Right cardiac atrium (tissue), 5 donors: ENCODE measurements at places on chromosomes 1 and 21. TPM values are rescaled to one million over a fixed set of nuclear protein-coding genes. Genes with fewer than 3 reads are reported as not detected.

DNA sequence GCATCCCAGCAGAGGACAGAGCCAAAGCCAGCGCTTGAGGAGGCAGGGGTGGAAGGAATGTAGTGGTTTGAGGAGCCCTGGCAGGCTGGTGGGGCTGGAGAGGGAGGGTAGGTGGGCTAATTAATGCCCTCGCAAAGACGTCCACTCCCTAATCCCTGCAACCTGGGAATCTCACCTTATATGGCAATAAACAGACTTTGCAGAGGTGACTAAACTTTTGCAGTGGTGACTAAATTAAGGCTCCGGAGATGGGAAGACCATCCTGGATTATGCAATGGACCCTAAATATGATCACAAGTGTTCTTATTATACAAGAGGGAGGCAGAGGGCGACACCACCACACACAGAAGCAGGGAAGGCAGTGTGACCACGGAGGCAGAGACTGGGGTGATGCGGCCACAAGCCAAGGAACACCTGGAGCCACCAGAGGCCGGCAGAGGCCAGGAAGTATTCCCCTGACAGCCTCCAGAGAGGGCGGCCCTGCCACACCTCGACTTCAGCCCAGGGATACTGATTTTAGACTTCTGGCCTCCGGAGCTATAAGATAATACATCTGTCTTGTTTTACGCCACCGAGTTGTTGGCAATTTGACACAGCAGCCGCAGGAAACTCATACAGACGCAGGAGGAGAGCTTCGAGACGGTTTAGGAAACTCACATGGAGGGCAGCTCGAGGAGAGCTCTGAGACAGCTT is 23.1 kb upstream of the NPPB start:
- DNase-seq: no peak

- no peak for DNase-seq
These were observed 51.3 kb downstream of the MAST2 start for GRCh38 chr1:45854724-45855123.

DNA sequence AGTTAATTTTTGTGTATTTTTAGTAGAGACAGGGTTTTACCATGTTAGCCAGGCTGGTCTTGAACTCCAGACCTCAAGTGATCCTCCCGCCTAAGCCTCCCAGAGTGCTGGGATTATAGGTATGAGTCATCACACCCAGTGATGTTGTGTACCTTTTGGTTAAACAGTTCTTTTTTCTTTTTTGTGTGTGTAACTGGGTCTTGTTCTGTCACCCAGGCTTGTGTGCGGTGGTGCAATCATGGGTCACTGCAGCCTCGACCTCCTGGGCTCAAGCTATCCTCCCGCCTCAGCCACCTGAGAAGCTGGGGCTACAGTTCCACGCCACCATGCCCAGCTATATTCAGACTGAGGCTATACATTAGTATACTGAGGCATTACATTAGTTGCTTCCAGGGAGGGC is 37.8 kb downstream of the GABPB2 start:
- no peak for DNase-seq

- peak; percentile 89 for DNase-seq
These were observed at the start of gene F5 for GRCh38 chr1:169586395-169587255. TSS of gene F5 (minus strand) at chr1:169586481. CDS start at chr1:169586386, 95 bp downstream.

DNA sequence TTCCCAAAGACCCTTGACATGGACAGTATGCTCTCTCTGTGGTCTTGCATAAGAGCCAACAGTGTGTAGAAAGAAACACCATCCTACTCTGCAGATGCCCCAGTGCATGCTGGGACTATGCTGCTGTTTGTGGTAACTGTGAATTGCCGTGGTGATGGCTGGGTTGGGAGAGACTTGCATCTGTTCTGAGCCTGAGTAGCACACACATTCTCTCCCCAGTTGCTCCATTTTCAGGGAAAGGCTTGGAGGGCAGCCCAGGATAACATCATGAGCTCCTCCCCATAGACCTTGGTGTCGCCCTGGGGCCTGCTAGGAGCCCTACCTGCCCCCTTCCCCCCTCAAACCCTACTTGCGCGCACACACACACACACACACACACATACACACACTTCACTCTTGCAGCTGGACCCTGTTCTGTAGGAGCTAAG is 120.9 kb upstream of the IPO9 start:
- peak; percentile 52 for DNase-seq

DNA sequence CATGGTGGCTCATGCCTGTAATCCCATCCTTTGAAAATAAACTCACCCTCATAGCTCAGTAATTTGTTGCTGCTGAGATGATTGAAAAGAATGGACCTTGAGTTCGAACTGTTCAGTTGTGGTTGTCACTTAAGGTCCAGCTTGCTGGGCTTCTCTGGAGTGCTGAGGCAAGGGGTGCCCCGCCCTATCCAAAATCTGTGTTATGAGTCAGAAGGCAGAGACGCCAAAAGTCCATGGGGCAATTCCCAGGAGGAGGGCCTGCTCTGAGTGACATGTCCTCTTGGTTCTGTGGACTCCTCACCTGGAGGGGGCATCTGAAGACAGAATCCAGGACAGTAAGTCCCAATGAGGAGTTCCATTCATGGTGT is 64.8 kb downstream of the MYOM3 start:
- DNase-seq: no peak

- no peak for DNase-seq
These were observed 256.6 kb downstream of the CTH start for GRCh38 chr1:70667494-70668170.

DNA sequence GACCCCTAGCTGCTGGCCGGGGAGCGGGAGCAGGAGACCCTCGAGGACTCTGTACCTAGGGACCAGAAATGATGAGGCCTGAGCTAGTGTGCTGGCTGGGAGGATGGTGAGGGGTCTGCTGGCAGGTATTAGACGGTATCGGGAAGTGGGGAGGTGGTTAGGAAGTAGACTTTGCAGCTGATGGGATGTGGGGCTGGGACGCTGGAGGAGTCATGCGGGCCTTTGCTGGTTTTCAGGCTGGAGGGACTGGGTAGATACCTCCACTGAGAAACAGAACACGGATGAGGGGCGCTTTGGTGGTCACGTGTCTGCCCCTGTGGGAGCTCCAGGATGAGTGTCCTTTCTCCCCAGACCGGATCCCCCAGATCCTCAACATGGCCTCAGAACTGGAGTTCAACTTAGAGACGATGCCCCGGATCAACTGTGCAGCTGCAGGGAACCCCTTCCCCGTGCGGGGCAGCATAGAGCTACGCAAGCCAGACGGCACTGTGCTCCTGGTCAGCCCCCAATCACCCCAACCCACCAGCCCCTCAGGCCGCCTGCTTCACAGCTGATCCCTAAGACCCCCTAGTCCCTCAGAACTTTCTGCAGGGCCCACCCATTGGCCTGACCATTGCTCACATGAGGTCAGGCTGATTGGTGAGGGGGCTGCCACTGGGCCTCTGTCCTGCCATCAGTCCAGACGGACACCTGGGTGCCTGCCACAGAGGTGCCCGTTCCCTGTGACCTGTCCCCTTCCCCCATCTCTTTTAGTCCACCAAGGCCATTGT is 8.0 kb downstream of the TIE1 start:
- no peak for DNase-seq

GRCh38 chr1:171984850-171985485 is 143.7 kb downstream of the DNM3 start:
- DNase-seq: no peak

- DNase-seq: no peak
These were observed 100.6 kb downstream of the ROR1 start for GRCh38 chr1:63874278-63874880.

DNA sequence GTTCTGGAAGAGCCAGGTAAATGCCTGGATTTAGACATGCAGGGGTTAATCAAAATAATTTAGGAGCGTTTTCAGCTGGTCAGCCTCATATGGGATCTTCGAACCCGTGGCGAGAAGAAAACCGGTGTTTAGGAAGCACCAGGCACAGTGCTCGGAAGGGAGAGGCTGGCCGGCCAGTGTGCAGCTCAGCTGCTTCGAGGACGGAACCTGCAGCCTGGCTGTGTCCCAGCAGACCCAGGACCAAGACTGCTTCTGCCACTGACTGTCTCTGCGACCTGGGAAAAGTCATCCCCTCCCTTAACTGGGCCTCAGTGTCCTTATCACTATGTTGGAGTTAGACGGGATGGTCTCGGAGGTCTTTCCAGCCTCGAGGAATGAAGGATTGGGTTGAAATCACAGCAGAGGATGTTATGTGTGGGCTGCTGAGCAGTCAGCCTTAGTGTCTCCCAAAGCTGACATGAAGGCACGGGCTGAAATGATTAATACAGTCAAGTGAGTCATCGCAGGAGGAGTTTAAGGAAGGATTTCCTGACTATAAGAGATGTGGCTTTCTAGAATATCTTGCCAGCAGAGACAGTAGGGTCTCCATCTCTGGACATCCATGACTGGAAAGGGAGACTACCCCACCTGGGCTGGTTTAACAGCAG is 20.8 kb downstream of the PPFIA4 start:
- no peak for DNase-seq

GRCh38 chr1:62912028-62912638 is 128.2 kb downstream of the ATG4C start:
- DNase-seq: no peak

- DNase-seq: no peak
These were observed 132.8 kb downstream of the RERE start for GRCh38 chr1:8684590-8684989.

GRCh38 chr1:5342830-5343229 is 649.4 kb downstream of the NPHP4 start:
- no peak for DNase-seq

DNA sequence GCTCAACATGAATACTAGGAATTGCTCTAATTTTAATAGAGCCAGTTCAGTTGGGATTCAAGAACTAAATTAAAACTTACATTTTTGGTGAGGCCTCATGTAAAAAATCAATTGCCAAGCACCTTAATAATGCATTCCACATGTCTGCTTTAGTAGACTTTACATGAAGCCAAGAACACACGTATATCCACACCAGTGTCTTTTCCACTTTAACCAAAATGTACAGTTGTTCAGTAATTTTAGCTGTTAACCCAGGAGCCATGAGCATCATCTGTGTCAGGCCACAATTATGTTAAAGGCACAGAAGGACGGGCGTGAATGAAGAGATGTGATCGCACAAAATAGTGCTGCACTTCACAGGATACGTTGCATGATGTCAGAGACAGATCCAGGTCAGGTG is 136.7 kb downstream of the TLR5 start:
- DNase-seq: no peak

DNA sequence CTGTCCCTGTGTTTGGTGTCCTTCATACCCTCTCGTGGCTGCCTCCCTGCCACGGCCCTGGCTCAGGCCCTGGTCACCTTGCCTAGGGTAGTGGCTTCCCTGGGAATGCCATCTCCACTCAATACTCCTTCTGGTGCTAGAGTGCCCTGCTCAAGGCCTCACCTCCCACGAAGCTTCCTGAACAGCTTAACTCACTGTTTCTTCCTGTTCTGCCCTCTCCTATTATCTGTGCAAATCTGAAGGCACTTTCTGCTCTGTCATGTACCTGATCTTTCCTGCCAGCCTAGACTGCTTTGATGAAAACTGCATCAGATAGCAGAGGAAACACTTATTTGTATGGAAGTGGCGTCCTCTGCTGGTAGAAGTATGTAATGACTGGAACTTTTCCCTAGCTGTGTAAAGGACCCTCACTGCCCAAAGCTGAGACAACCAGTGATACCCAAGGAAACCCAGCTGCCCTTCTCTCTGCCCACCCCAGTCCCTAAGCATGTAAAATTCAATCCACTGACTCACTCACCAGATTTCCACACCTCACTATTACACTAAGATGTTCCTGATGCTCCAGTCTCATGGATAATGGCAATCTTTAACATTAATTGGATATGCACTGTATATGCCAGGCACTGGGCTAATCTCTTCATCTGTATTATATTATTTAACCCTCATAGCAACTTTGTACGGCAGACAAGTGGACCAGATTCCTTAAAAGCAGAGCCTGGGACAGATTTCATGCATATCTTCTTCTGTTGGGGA is 36.2 kb upstream of the BTG2 start:
- no peak for DNase-seq

DNA sequence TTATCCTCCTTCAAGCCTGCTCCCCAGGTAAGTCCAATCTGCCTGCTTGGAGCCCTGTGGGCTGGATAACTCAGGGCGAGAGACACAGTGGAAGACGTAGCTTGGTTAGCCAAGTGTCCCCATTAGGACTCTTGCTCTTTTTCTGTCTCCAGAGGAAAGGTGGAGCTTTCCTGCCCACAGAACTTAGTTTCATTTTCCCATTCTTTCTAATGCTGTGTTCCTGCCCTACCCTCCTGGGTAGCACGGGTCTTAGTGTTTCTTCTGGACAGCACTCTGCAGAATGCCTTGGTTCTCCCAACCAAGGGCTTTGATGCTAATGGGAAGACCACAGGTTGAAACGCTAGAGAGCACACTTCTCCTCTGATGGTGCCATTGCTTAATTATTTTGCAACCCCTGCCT is 92.5 kb upstream of the LRRC8D start:
- DNase-seq: no peak

DNA sequence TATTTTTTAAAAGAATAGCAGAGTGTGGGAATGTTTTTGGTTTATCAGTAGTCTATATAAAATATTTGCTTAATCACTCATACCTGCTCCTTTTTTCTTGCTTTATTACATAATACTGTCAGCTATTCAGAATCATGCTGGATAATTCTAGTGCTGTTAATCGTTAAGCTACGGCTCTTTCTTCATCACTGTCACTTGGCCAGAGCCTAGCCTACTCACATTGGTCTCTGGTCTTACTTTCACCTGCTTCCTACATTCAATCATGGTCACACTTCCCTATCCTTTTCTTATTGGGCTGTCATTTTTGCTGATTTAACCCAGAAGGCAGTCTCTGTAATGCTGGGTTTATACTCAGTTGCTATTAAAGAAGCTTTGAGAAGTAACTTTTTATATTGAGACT is 2.5 kb downstream of the KLHL20 start:
- DNase-seq: no peak

- DNase-seq: no peak
These were observed 42.3 kb upstream of the LAMC2 start for GRCh38 chr1:183143576-183144315.

- DNase-seq: no peak
These were observed 827.6 kb upstream of the ADGRL2 start for GRCh38 chr1:80973101-80973500.

Gene CXADR
- 13.8 TPM for total RNA-seq

Gene CYP4A22
- total RNA-seq: not detected

Gene MOV10
- total RNA-seq: 14.1 TPM

Gene VANGL2
- 8.5 TPM for total RNA-seq

Gene WNT3A
- total RNA-seq: not detected

Gene LRRC8C
- total RNA-seq: 7.9 TPM

Gene AQP10
- not detected for total RNA-seq

Gene DVL1
- 64.4 TPM for total RNA-seq

Gene SAMD11
- 27.2 TPM for total RNA-seq

Gene SV2A
- total RNA-seq: 2.8 TPM

Gene MAGOH
- 22.9 TPM for total RNA-seq

Gene CASQ2
- total RNA-seq: 865 TPM
